Ascending aorta (tissue), 2 donors: ENCODE measurements at places on chromosomes 11 and 22. TPM values are rescaled to one million over a fixed set of nuclear protein-coding genes. Genes with fewer than 3 reads are reported as not detected.
A peak's percentile ranks its signal among the peaks of the same experiment; 100 is the strongest.

MRGPRE gene
- not detected for total RNA-seq

- no peak for DNase-seq
Measured at GRCh38 chr11:69078930-69079605, 30.3 kb downstream of the TPCN2 start.

DNA sequence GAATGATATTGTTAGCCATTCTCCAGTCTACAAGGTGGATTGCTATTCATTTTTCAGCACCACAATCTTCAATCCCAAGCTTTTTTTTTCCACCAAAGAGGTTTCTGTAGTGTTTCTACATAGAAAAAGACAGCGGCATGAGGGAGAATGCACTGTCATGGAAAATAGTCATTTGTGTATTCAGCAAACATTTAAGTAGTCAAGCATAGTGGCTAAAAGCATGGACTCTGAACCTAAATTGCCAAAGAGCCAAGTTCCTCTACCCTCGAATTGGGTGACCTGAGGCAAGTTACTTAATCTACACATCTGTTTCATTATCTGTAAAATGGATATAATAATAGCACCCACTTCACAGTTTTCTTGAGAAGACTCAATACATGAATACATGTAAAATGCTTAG, 14.2 kb downstream of the GAS2 start:
- DNase-seq = no peak

GRCh38 chr11:69055598-69056516, 7.1 kb downstream of the TPCN2 start:
- DNase-seq = peak; percentile 56

SIRT3 gene
- 69.9 TPM for total RNA-seq

GRCh38 chr11:116614306-116615210, 158.2 kb downstream of the BUD13 start:
- DNase-seq = peak; percentile 19

OR8D4 gene
- total RNA-seq = not detected

GRCh38 chr11:122025757-122026156, 90.3 kb downstream of the BLID start:
- DNase-seq = no peak

DNA sequence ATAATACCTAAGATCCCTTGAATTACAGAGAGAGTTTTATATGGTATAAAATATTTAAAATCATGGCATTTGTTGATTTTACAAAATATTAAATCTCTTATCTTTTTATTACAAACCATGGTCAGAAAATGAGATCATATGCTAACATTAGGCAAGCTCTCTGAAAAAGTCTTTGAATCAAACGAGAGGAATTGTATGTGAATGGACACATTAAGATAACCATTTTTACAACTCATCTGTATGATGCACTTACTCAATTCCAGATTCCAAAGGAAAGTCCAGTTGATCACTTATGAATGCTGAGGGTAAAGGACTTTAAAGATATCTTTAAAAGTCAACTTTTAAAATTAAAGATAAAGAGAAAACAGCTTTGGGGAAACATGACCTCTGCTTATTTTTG, 83.5 kb upstream of the LUZP2 start:
- DNase-seq = no peak
